ENCODE measurements at places on chromosomes 11 and 22.

- no peak for DNase-seq
Measured at GRCh38 chr22:44446483-44446882, 51.5 kb downstream of the RTL6 start.

- DNase-seq, result peak; percentile 34
Measured at GRCh38 chr22:40588726-40589125, 47.8 kb downstream of the MRTFA start.

DNA sequence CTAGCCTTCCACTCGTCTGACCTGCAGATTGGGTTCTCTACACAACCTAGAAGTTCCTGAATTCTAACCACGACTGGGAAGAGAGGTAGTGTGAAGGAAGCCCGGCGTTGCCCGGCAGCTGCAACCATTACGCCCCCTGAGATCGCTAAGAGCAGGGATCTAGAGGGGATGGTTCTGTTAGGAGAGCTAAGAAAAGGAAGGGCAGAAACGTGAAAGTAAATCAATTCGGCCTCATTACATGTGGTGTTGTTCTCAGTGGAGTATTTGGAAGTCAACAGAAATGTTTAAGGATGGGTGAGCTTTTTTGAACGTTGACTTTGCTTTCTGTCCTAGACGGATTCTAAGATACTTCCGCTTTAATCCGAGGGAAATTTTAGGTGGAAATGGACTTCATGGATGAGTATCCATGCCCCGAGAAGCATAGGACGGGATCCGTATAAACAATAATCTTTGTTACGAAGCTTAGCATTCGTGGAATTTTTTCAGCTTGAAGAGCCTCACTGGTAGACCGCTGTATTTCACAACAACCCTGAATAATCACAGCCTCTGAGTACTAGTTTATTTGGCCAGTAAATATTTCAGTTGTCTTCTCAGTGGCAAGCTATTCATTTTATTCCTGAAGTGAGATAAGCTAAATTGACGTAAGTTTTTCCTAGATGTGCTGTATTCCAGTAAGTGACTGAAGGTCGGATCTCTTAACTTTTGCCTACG is 629 bp downstream of the ATP5MG start:
- DNase-seq, result peak; percentile 57

GRCh38 chr11:29962243-29962642 is 54.6 kb downstream of the KCNA4 start:
- DNase-seq, result no peak

- no peak for DNase-seq
Measured at GRCh38 chr11:64384981-64385944, 26.3 kb downstream of the RPS6KA4 start.

- no peak for DNase-seq
Measured at GRCh38 chr11:126488591-126489370, 133.3 kb downstream of the ST3GAL4 start.

DNA sequence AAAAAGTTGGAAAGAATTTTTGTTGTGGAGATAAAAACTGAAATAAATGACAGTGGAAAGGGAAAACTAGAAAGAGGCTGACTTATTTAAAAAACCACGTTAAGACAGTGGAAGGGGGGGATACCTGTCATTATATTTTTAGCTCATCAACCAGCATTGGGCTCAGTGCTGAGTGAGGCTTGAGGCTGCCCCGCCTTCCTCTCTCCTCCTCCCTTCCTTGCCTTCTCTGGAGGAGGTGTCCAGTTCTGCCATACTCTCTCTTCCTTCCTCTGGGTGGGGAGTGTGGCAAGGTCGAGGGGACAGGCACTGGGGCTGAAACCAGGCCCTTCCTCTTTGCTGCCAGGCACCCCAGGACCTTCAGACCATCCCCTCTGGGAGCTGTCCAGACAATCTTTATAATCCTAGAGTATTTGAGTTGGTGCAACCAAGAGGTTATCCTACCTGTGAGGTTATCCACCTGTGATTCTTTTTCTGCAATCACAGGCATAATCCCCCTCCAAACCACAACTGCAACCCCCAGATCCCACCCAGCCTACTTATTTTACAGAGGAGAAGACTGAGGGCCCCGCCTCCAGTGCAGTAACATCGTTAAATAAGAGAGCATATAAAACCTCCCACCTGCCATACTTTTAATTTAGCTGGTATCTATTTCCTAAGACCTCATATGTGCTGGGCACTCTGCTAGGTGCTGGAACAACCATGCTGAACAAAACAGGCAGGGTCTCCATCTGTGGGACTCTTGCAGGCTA is 578.5 kb downstream of the BUD13 start:
- no peak for DNase-seq

DNA sequence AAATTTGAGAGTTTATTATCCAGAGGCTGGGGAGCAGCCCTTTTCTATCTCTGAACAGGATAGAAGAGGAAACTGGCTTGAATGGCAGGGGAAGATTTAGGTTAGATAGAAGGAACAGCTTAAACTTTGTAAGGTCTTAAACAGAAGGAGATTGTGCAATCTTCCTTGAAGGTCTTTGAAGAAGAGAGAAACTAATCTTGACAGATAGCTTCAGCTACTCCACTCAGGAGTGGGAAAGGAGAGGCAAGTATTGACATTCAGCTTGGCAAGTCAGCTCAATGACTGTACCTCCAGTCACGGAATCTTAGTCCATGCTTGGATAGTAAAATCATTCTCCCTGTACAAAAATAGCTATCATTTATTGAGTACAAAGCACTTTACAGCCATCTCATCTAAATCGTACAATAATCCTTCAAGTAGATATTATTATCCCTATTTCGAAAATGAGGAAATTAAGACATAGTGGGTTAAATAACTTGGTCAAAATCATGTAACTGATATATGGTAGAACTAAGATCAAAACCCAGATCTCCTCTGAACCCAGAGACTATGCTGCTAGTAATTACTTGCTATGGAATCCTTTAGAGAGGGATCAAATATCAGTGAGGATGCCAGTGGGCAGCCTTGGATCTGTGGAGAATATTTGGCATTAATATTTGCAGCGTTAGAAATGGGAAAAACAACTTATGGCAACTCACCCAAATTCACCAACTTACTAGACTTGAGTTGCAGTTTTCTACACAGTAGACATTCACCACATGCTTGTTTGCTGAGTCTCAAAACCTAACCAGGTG is 14.6 kb downstream of the C11orf97 start:
- no peak for DNase-seq

DNA sequence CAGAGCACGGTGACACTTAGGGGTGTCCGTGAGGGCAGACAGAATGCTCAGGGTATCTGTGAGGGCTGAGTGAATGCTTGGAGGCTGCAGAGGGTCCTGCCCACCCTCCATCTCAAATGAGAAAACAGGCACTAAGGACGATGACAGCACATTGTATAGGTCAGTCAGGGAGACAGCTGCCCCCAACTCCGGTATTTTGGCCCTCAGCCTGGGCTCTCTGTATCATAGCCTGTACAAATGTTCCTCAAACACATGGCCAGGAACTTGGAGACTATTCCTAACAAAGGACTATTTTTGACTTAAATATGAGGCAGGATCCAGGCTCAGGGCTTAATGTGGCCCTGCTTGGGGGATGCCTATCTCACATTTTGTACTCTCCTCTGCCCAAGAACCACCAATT is 145.4 kb downstream of the OPCML start:
- no peak for DNase-seq

DNA sequence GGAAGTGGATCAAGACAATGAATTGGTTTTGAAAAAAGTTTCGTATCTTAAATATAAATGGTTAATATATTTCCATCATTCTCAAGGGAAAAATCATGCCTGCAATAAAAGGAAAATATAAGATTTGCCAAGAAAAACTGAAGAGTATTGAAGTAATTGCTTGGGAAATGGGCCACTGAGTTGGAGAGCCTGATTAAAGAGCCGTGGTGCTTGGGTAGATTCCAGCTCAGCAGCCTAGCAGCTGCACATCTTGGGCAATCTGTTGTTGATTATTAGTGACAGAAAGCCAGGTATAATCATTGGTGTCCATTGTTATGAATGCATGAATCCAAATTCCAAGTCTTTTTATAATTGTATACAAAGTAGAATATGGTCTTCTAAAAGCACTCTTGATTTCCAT is 800.9 kb upstream of the CHORDC1 start:
- no peak for DNase-seq

DNA sequence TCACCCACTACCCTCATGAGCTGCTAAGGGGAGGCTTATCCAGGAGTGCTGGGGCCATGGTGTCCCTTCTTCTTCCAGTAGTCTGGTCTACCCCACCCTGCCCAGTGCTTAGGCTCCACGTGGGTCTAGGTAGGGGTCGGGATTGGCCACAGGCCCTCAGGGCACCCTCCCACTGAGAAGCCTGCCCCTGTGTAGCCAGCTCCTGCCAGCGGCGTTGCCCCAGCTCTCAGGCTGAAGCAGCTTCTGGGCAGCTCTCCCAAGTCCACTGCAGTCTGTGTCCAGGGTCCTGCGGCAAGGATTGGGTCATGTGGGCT is 24.0 kb upstream of the RIC3 start:
- no peak for DNase-seq

- no peak for DNase-seq
Measured at GRCh38 chr11:119754199-119754598, 25.2 kb upstream of the NECTIN1 start.

GRCh38 chr11:3617990-3618389 is 23.8 kb downstream of the ART5 start:
- DNase-seq, result no peak

DNA sequence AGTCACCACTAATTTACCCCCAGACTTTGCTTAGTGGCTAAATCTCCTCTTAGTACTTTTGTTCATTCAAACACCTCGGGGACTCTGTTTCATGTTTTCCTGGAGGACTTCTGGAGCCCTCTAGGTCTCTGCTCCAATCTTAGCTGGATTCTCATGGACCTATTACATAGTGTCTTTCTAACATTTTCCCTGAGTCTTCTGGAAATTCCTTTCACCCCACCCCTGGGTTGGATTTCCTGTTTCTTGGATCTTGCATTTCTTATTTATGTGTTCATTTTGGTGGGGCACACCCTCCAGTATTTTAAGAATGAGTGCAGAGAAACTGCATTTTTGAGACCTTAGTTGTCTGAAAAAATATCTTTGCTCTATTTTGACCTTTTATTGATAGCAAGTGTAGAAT is 220.1 kb downstream of the BLID start:
- DNase-seq, result peak; percentile 51

DNA sequence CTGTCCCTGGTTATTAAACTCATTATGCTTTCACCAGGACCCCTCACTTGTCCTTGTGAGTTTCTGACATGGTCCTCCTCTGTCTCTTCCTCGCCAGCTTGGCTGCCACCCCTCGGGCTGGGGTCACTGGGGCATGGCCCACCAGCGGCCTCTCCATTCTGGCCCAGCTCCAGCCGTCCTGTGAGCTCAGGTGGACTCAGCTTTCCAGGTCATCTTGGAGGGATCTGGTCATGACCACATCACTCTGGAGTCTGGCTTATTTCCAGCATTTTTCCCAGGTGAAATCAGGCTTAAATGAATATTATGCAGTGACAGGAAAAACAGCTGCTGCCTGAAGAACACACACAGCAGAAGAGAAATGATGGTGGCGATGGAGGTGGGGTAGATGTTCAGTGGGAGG is 224.5 kb downstream of the ADAMTS15 start:
- no peak for DNase-seq

DNA sequence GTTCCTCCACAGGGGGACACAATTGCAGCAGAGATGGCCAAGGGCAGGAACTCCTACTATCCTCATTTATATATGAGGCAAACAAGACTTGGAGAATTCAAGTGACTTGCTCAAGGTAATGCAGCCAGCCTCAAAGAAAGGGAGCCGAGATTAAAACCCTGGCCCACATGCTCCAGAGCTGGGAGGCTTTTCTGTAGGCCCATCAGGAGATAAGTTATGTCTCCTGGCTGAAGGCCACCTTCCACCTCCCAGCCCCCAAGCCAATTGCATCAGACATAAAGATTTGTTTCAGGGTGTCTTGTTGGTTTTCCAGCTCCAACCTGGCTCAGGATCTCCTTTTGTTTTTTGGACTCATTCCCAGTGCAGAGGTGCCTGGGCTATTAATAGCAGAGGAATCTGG is 59.5 kb downstream of the SMIM38 start:
- no peak for DNase-seq

- no peak for DNase-seq
Measured at GRCh38 chr11:35357923-35358322, 61.4 kb downstream of the SLC1A2 start.

DNA sequence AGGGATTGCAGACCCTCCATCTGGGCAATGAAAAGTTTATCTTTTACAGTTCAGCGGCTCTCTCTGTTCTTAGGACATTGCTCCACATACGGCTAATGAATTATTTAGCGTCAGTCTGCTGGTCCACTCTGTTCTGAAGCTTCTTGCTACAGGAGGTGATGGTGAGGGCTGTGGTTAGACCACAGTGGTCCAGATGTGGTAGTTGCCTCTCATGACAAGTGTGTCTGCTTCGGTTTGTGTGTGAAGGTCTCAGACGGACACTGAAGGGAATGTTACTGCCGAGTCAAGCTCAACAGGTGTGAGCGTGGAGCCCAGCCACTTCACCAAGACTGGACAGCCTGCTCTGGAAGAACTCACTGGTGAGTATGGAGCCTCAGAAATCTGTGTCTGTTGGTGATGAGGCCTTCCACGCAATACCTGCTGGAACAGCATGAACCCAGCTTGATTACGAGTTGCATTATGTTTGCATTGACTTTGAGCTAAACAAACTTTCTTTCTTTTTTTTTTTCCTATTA is 220.8 kb downstream of the DBX1 start:
- no peak for DNase-seq

GRCh38 chr11:20248871-20249270 is 88.6 kb upstream of the DBX1 start:
- no peak for DNase-seq

DNA sequence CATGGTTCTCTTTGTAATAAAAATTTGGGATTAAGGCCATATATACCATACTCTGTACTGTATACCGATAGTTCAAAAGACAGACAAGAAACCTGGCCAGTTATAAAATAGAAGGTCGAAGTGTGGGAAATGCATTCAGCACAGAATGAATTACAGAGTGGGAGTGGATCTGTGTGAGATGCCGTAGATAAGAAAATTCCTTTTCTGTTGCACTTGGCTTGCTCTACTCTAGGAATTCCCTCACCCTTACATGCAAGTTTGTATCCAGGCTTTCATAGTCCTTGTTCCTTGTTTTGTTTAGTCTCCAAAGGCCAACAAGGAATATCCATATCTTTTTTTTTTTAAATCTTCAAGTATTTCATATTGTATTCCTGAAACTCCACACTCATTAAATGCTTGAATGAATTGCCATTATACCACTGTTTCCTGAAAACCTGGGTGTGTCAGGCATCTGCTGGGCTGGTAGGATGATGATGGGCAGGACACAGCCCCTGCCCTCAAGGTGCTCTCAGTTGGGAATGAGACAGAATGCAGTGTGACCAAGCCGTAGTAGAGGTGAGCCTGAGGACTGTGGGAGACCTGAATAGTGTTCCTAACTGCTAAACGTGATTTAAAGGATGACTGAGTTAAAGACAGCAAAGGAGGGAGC is 53.5 kb downstream of the TEAD1 start:
- DNase-seq, result no peak
